GM19239 (cell line): ENCODE measurements at places on chromosomes 6 and 20.

DNA sequence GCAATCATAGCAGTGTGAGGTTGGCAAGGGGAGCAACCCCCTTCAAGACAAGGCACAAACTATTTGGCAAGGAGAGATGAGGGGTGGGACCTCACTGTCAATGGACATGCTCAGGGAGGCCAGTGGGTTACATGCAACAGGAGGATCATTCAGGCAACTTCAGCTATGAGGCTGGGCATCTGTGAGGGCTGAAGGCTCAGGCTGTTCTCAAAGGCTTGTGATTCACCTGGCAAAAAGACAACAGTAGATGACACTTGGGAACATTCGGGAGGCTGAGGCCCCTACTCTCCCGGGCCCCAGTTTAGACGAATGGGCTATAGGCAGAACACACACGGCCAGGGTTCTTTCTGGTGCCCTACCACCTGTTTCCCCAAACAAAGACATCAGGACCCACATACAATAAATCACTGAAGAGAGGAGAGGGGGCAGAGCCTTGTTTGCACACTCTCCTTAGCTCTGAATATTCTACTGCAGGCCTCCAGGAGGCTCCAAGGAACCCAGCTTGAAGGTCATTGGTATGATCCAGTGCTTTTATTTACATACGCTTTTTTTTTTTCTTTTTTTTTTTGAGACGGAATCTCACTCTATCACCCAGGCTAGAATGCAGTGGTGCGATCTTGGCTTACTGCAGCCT lies 7.9 kb downstream of the TUBB start:
- DNase-seq, result no peak

- no peak for DNase-seq
Observed at GRCh38 chr6:30100585-30101443, 12.1 kb downstream of the TRIM31 start.

DNA sequence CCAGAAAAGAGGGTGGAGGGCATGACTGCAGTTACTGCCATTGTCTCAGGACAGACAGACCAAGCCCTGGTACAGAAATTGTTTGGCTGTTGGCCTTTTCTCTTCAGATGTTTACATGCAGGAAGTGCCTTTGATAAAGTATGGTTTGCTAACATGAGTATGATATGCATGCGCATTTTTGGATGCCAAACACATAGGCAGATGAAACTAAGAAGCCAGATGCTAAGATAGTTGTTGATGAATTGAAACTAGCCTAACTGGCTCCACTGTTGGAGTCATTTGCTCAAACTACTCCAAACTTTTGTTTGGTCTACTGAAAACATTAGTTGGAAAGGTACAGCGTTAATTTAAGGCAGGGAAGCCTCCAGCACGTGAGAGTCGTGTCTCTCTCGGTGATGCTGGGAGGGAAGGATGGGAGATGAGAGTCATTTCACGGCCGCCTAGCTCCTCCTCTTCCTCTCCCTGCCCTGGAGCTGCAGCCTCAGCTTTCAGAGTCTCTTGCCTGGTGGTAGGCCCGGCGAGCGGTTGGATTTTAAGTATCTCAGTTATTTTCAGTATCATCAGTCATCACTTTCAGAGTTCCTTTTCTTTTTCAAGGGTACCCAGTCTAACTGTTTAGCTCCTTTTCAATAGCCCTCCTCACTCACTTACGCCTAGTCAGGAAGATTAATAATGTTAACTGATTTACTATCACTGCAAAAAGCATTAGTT lies 29.7 kb downstream of the RREB1 start:
- no peak for DNase-seq

- no peak for DNase-seq
Observed at GRCh38 chr20:48621376-48622078, 206.3 kb downstream of the PREX1 start.

DNA sequence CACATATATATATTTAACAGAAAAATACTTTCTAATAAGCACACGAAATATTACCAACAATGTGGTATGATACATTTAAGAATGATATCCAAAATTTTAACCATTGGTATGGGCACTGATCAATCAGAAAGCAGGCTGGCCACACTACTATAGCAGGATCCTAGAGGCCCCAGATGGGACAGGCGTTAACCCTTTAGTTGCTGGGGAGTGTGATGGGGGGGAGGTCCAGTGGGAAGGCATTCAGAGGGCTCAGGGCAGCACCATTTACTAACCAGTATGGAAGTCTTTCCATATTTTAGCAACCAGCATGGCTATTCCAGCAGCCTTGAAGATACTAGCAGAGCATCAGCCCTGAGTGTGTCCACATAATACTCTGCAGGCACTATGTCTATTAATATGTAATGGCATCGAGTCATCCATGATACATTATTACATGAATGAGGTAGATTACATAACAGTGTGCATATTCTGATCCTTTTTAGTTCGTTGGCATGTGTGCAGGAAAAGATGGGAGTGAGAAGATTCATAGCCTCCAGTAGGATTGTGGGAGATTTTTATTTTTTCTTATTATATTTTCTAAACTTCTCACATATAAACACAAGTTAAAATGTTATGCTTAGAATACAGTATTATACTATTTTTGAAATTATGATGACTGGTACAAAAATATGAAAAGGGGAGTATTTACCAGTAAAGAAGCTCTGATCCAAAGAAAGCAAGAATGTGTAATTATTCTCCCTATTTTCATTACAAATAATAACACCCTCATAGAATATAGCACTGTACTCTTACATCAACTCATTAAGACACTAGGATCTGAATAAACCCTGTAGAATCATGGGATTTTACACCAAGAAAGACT lies 78.9 kb downstream of the FAM217A start:
- no peak for DNase-seq

DNA sequence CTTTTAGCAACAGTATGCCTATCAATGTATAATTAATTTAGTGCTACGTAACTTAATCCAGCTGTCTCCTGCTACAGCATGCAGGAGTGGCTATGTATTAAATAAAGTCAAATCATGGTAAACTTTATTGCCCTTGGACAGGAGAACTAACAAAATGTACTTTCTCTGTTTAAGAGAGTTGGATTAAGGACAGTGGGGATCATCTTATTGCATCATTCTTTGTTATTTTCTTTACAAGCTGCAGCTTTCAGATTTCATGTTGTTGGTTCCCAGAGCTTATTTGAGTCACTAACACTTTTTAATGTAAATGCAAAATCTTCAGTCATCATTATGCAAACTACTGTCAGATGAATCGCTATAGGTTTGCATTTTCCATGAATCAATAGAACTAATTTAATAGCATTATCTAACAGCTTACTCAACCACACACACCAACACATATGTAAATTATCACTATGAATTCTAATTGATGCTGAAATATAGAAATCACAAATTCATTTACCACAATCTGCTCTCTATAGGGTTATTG lies 424.7 kb downstream of the MMUT start:
- no peak for DNase-seq

- DNase-seq, result no peak
Observed at GRCh38 chr20:25571817-25572216, 13.5 kb downstream of the NINL start.

GRCh38 chr6:137933696-137934095 lies 66.6 kb downstream of the TNFAIP3 start:
- no peak for DNase-seq

DNA sequence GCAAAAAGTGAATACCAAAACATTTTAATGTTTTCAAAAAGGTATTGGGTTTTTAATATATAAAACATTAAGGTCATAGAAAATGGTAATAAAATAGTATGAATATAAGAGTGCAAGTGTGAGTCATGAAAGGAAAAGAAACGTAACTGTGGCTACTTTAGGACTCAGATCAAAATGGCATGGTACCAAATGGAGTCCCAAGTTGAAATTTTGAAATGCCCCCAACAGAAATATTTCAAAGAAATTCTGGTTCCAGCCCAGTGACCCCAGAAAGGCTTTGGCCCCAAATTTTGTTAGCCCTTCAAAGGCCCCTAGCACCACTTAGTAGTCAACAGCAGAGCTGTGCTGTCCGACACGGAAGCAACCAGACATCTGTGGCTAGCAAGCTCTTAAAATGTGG lies 6.0 kb downstream of the COL12A1 start:
- DNase-seq, result no peak

- no peak for DNase-seq
Observed at GRCh38 chr6:125859727-125860126, 69.0 kb downstream of the NCOA7 start.

DNA sequence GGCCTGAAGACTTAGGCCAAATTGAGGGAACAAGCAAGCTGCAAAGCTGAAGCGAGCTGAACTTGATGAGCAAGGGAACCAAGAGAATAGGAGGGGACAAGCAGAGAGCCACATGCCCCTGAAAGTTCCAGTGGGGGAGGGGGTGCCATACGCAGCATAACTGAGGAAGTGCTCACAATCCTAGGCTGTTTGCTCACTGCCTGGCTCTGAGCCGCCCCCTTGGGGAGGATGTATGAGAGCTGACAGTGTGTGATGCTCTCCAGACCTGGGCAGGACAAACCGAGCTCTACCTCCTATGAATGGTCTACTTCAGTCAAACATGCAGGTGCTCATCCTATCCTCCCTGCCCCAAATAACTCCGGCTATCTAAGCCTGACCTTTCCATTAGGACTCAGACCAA lies 52.1 kb downstream of the FAXC start:
- DNase-seq, result no peak

DNA sequence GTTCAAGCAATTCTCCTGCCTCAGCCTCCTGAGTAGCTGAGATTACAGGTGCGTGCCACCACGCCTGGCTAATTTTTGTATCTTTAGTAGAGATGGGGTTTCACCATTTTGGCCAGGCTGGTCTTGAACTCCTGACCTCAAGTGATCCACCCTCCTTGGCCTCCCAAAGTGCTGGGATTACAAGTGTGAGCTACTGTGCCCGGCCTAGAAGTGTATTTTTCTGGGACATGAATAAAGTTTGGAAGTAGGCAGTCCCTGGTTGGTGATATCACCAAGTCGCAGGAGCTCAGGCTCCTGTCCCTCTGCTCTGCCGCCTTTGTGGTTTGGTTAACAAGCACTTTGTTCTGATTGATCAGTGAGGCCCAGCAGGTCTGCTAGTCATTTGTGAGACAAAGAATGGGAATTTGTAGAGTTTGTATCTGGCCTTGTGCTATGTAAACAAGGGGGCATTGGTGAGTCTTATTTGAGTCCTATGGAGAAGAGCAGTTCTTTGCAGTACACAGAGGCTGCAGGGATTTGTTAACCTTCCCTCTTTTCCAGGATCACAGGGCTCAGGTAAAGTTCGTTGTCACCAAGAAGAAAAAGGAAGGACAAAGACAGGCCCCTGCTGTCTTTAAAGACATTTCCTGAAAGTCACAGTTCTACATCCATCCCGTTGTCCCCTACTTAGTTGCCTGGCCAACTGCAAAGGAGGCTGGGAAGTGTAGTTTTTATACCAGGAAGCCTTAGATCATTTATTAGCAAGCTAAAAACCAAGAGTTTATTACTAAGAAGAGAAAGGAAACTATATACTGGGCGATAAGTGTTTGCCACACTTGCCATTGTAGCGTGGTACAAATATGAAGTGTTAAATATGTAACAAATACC lies 13.1 kb downstream of the MTHFD1L start:
- no peak for DNase-seq

DNA sequence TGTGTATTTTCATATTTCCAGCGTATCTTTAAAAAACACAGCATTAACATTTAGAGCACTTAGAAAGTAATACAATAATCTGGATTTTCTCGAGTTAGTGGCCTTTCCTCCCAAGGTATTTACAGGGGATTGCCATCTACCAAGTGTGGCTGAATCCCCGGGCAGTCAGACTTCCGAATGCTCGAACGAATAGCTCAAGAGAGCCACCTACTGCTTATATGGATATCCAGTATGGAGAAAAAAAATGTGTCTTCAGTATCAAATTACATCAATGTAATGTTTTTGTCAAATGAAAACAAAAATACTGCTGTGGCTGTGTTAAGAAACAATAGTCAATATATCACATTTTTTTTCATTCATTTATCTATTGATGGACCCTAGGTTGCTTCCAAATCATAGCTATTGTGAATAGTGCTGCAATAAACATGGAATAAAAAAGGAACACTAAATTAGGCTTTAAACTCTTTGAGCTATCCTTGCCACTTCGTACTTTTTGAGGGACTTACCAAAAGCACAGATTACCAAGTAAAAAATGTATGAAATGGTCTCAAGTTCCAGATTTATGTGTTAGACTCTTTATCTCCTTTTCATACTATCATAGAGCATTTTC lies 654.5 kb upstream of the PTCHD4 start:
- DNase-seq, result no peak

DNA sequence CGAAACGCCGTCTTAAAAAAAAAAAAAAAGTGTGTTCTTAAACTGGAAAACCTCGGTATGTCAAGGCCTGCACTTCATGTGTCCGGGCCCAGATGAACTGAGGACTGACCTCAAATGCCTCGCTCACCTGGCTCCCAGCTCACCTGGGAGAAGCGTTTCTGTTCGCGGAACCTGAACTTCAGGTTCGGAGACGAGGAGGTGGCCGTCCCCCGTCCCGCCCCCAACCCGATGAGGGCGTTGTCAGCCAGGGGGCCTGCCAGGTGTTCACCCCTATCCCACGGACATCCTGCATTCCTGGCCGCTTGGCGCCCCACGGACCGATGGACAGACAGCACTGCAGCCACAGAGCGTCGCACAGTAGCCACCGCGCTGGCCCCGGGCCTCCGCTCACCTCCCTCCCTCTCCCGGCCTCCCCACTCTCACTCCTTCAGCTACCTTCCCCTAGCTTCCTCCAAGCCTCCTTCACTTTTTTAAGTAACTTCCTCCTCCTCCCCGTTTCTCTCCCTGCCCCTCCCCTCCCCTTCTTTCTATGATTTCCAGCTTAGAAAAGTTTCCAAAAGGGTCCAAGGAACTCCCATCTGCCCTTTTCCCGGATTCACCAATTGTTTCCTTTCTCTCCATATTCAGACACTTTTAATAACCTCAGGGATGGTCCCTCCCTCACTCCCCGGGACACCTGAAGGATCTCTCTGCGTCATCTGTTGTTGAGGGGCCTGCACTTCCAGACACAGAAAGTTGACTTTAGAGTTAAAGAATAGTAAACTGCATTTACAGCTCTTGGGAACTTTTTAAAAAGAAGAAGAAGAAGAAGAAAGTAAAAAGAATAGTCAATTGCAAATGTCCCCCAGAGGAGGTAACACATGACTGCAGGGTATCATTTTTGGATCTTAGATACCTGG lies 22.7 kb upstream of the MCM3 start:
- DNase-seq, result no peak

DNA sequence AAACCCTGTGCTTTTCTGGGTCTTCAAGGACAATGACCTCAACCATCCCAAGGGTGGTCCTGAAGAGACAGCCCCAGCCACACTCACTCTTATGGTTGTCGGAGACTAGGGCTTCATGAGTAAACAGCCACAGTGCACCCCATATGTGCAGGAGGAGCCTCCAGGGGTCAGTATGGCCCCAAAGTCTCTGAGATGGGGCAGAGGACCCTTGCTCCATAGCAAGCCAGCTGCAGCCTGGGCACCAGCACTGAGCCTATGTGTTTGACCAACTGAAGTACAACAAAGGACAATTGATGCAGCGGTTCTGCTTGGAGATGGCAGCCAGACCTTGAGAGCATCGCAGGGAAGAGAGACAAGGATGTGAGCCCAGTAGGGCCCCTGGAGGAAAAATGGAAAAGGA lies 112.2 kb downstream of the LRFN2 start:
- no peak for DNase-seq

DNA sequence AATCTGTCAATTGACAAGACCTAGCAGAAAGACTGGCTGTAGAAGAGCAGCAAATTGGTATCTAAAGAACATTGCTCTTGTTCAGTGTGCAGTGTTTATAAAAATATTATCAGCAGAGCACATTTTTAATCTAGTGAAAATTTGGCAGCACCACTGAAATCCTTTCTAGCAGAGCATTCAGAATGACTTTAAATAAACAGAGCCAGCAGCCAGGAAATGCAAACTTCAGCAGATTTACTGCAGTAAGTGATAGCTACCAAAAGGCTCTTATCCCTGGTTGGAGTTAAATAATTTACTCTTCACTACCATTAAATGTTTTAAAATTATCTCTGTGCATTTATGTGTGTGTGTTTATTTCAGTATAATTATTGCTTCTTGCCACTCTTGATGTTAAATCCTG lies 590.9 kb upstream of the CITED2 start:
- DNase-seq, result no peak
